ENCODE measurements at places on chromosomes 1 and 21.

DNA sequence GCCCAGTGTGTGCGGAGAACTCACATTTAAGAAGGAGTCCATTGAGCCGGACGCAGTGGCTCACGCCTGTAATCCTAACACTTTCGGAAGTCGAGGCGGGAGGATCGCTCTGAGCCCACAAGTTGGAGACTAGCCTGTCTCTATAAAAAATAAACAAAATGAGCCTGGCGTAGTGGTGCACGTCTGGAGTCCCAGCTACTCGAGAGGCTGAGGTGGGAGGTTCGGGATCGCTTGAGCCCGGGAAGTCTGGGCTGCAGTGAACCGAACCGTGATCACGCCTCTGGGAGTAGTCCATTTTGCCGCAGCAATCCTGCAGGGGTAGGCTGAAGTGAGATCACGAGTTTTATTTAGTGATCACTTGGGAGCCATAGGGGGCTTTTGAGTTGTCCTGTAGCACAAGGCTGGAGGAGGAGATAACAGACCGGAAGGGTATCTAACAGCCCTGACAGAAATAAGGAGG, 497 bp upstream of the FUCA1 start:
- peak; percentile 31 for DNase-seq

GRCh38 chr21:28439251-28439650, 553.4 kb downstream of the LTN1 start:
- DNase-seq: no peak

DNA sequence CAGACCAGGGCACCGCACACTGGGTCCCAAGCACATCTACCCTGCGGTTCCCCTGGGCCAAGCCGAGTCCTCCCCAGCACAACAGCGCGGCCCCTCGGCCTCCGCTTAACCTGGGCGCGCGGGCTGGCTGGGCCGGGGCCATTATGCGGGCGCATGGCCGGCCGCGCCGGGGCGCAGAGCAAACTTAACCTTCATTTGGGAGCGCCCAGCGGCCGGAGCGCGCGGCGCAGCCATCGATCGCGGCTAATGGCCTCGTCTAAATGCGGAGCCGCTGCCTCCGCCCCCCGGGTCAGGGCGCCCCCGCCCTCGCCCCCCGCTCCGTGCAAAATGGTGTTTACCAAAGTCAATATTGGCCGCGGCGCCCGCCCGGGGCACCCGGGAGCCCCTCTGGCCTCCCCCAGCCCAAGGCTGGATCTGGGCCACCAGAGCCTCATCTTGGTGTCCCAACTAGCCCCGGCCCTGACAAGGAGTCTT, 272.1 kb downstream of the TRABD2B start:
- peak; percentile 16 for DNase-seq

- no peak for DNase-seq
Measured at GRCh38 chr1:210516092-210516656, 187.5 kb downstream of the HHAT start.

GRCh38 chr1:59482986-59483385, 186.1 kb downstream of the FGGY start:
- no peak for DNase-seq

GRCh38 chr1:2539312-2539907, 9.3 kb upstream of the HES5 start:
- no peak for DNase-seq

Data from GM20000 (cell line).